ENCODE measurements at places on chromosomes 2 and 18. TPM values are rescaled to one million over a fixed set of nuclear protein-coding genes. Genes with fewer than 3 reads are reported as not detected.

TSGA10 gene
- total RNA-seq: 1.8 TPM

FAP gene
- 4.2 TPM for total RNA-seq

IL1R1 gene
- total RNA-seq: 15.9 TPM

RTP5 gene
- total RNA-seq: not detected

KRTCAP3 gene
- total RNA-seq: 1.5 TPM

SKOR2 gene
- not detected for total RNA-seq

LINC00305 gene
- not detected for total RNA-seq

NTSR2 gene
- total RNA-seq: not detected

DOK6 gene
- 0.18 TPM for total RNA-seq

G6PC2 gene
- total RNA-seq: not detected

TDRD15 gene
- total RNA-seq: not detected

CCDC121 gene
- total RNA-seq: 2.6 TPM

HAAO gene
- total RNA-seq: 1.4 TPM

SEMA4C gene
- total RNA-seq: 9.5 TPM

RTN4 gene
- total RNA-seq: 318 TPM

Measured in psoas muscle (tissue), 8 donors.